Omental fat pad (tissue), 4 donors: ENCODE measurements at places on chromosomes 2 and 18. TPM values are rescaled to one million over a fixed set of nuclear protein-coding genes. Genes with fewer than 3 reads are reported as not detected.

DNA sequence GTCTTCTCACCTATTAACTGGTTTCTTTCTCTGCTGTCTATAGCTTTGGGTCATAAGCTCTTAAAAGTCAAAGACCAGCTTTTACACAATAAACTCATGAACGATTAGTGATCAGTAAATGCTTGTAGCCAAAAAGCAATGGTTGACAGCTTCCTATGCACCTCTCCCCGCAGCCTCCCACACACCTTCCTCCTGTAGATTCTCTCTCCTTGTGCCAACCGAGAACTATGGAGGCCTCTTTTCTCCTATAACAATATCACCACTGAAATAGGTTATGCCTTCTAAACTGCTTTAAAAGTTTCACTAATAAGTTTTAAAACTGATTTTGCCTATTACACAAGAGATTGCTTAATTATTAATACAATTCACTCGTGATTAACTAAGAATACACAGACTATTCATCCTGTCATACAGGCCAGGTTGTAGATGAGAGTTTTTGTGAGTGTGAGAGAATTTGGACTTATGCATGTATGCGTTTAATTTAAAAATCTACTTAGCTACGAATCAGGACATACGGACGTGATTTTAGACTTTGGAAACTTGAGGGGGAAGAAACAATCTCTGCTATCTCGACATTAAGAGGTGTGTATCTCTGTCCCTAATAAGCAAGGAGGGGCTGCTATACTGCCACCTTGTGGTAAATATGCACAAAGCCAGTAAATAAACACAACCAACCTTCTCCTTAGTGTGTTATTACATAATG, 229.1 kb upstream of the RBBP8 start:
- DNase-seq = no peak

ASXL3 gene
- 0.75 TPM for total RNA-seq

GRCh38 chr2:102050854-102051391, 59.2 kb downstream of the IL1R2 start:
- no peak for DNase-seq

DNA sequence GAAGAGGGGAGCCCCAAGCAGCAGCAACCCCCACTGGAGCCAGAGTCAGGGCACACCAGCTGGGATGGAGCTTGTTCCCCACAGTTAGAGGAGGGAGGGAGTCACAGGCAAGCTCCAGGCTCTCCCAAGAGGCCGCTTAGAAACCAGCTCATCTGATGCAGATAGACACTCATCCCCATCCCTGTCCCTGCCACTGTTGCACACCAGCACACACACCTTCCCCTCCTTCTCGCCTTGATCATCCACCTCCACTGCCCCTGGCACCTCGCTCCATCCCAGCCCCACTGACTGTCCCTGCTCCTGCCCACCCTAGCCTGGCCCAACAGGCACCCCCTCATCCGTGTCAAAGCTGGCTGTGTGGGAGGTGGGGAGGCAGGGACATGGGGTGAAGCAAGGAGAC, 1.5 kb upstream of the RUFY4 start:
- no peak for DNase-seq

CD226 gene
- 1.9 TPM for total RNA-seq
